Epithelial cell of prostate (primary cell): ENCODE measurements at places on chromosomes 5 and 9.

GRCh38 chr9:14693251-14693861, at the start of gene ZDHHC21:
TSS of gene ZDHHC21 (minus strand) at chr9:14693432. CDS start at chr9:14674340, 19,092 bp downstream.
- DNase-seq = no peak

DNA sequence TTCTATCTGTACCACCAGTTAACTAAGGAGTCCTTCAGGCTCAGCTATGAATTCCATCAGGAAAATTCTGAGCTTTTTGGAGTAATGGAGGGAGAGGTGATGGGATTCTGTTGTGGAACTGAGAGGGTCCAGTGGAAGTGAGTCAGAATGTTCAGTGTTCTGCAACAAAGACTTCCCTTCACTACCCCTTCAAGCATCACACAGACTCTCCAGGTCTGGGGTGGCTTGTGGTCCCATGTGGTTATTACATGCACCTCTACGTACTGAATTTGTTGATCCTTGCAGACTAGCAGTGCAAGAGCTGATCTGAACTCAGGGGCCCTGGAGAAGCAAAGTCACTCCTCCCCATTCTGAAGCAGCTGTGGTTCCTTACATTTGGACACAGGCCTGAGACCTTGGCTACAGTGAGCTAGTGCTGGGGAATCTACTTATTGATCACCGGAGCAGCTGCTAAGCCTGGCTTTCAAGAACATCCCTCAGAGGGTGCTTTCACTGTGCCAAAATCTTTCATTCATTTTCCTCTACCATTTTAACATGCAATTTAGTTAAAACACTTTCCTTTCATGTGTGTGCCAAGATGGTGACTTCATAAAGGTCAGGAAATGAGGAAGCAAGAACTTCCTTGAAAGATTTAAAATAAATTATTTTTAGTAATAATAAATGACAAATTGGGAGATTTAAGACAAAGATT, 75.0 kb upstream of the TNC start:
- no peak for DNase-seq

DNA sequence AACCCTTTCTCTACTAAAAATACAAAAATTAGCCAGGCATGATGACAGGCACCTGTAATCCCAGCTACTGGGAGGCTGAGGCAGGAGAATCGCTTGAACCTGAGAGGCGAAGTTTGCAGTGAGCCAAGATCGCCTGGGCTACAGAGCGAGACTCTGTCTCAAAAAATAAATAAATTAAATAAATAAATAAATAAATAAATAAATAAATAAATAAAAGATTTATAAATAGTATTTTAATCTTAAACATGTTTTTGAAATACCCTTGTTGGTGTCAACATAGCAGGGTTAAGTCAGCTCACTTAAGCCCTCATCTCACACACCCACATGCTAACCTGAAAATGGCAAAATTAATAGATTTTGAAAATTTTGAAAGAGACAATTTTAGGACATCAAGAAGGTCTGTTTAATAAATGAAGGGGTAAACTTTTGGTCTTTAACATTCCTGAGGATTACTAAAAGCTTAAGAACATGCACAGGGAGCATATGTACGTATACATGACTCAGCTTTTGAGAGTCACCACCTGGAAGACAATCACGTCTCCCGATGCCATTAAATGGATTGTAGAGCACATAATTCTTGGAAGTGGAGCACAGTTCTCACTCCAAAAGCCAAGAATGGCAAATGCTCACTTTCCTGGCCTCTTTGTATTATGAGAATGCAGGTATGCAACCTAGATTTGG, 202.5 kb downstream of the GDNF start:
- DNase-seq = peak; percentile 20

DNA sequence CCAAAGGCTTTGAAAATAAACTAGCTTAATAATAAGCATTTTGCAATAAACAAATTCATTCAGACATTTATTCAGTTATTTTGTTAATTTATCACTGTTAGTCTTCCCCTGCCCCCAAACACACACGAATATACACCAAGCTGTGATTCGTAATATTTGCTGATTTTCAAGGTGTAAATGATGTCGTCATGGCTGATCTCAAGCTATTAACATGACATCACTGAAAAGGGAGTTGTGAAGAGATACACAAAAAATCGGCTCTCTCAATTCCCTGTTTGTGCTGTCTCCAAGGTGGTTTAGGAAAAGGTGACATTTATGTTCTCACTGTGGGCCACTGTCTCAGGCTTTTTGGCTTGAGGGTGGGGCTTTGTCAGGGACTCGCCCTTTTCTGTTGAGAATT, 413.3 kb downstream of the CDH9 start:
- DNase-seq = no peak

GRCh38 chr9:37798677-37799076, 1.9 kb upstream of the DCAF10 start:
- no peak for DNase-seq
